ENCODE measurements at places on chromosomes 12 and 14. TPM values are rescaled to one million over a fixed set of nuclear protein-coding genes. Genes with fewer than 3 reads are reported as not detected.

GRCh38 chr12:89069431-89069830, 282.9 kb downstream of the DUSP6 start:
- no peak for DNase-seq

GRCh38 chr12:79926951-79927350, 7.9 kb downstream of the PPP1R12A start:
- DNase-seq: no peak

DNA sequence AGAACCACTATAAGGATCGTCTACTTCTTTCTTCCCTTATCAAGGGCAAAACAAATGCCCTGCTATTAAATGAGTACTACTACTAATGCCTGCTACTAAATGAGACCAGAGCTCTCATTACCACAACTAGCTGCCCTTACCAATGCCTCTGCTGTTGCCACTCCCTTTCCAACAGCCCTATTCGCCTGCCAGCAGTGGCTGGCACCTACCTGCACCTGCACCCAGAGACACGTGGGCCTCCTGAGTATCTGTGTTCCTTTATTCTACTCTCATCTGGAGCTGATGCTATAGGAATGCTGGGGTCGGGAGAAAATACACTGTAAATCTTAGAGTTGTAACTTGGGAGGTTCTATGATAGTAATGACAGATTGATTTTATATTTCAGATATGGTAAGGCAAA, 174.7 kb downstream of the SLC2A13 start:
- no peak for DNase-seq

DNA sequence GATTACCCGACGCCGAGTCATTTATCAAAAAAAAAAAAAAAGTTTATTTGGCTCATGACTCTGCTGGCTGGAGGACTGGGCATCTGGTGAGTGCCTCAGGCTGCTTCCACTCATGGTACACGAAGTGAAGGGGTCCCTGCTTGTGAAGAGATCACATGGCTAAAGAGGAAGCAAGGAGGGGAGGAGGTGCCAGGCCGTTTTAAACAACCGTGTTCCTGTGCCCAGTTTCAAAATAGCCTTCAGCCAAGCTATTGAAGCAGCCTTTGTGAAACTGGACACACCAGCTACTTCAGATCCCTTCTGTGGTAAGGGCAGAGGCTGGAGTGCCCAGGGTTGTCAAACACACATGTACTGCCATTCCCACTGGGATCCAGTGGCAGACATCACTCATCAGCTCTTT, 7.6 kb downstream of the POP5 start:
- DNase-seq: no peak

GRCh38 chr12:42683933-42684801, 94.6 kb upstream of the PRICKLE1 start:
- no peak for DNase-seq

- DNase-seq: no peak
Observed at GRCh38 chr14:82667501-82667900, 1133.8 kb upstream of the SEL1L start.

- no peak for DNase-seq
Observed at GRCh38 chr14:58787592-58787991, 149.8 kb downstream of the DACT1 start.

- no peak for DNase-seq
Observed at GRCh38 chr14:63091394-63091996, 46.2 kb upstream of the KCNH5 start.

DNA sequence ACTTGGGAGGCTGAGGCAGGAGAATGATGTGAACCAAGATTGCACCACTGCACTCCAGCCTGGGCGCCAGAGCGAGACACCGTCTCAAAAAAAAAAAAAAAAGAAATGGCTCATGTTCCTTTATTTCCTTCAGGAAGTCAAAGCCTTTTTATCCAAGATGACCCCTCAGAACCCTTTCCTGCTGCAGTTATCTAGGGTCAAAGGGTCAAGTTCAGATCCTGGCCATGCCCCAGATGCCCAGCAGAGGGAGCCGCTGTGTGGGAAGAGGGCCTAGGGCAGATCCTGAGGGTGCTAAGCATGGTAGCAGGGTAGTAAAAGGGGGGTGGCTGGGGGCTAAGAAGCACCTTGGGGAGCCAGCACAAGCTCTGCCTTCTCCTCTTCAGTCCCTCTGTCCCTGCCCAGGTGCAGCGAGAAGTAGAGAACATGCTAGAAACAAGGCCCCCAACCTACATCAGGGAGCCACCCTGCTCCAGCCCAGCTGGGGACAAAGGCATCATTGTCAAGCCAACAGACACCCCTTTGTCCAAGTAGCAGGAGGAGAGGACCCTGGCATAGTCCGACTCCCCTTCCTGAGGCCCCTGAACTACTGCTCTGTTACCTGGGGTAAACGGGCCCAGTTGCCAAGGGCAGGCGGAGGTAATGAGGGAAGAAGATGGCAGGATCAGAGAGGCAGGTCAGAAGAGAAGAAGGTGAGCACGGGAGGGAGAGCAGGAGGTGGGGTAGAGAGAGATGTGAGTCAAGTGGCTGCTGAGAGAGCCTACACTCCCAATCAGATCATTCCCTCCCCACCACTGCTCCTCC, 6.5 kb downstream of the NFE2 start:
- DNase-seq: peak; percentile 49

- peak; percentile 15 for DNase-seq
Observed at GRCh38 chr14:91649930-91650329, 82.0 kb downstream of the CATSPERB start.

GYS2 gene
- not detected for total RNA-seq

CCDC175 gene
- 0.12 TPM for total RNA-seq

KSR2 gene
- total RNA-seq: 0.15 TPM

P2RX2 gene
- not detected for total RNA-seq

CLEC4C gene
- not detected for total RNA-seq

HVCN1 gene
- not detected for total RNA-seq

Measured in Daoy (cell line).